Heart right ventricle (tissue), 16 donors: ENCODE measurements at places on chromosomes 6 and 20. TPM values are rescaled to one million over a fixed set of nuclear protein-coding genes. Genes with fewer than 3 reads are reported as not detected.

DNA sequence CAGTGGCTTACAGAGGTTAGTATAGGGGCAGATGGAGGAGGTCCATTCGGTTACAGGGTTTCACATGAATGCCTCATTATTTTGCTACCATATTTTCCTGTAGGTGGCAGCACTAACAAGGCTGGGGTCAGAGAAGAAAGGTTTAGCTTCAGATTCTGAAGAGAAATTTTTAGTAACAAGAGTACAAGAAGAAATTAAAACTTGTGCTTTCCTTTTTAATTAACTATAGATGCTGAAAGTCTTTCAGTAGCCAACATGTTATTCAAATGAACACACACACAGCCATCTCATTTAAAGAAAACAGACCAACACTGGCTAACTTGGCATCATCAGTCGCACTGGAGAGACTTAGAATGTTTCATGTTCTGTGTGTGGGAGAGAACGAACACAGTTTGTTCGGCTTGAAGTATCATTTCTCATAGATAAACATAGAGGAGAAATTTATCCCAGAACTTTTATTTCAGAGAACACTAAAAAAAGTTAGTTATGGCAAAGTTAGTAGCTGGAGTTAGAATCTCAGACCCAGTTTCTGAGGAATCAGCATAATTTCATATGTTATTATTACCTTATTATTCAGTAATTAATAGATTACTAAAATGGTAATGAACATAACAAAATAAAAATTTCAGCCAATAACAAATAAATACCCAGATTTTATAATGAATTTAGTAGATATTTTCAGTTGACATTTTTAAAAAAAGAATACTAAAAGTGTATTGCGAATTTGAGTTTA, 314.0 kb upstream of the RSPO3 start:
- no peaks in the 10 kb centered on the region for H3K4me1 ChIP-seq
- H3K27me3 ChIP-seq: no peaks in the 10 kb centered on the region
- H3K27ac ChIP-seq: no peak overlapping the region
- H3K36me3 ChIP-seq: no peaks in the 10 kb centered on the region
- no peak overlapping the region for H3K4me3 ChIP-seq
- DNase-seq: peak; percentile 13

- H3K4me1 ChIP-seq: peaks cover 46% of the 10 kb centered on the region
- no peak for DNase-seq
- no peaks in the 10 kb centered on the region for H3K27me3 ChIP-seq
Observed at GRCh38 chr20:63215101-63216040, 560 bp downstream of the YTHDF1 start.

- H3K36me3 ChIP-seq: no peaks in the 10 kb centered on the region
- H3K27ac ChIP-seq: no peak overlapping the region
- peaks cover 12% of the 10 kb centered on the region for H3K4me1 ChIP-seq
- no peaks in the 10 kb centered on the region for H3K27me3 ChIP-seq
- H3K4me3 ChIP-seq: no peak overlapping the region
- DNase-seq: no peak
Observed at GRCh38 chr6:14380901-14381828, 263.6 kb downstream of the CD83 start.

GRCh38 chr6:12024216-12024615, 12.1 kb downstream of the HIVEP1 start:
- H3K27me3 ChIP-seq: no peaks in the 10 kb centered on the region
- H3K4me1 ChIP-seq: peaks cover 20% of the 10 kb centered on the region
- H3K27ac ChIP-seq: no peak overlapping the region

DNA sequence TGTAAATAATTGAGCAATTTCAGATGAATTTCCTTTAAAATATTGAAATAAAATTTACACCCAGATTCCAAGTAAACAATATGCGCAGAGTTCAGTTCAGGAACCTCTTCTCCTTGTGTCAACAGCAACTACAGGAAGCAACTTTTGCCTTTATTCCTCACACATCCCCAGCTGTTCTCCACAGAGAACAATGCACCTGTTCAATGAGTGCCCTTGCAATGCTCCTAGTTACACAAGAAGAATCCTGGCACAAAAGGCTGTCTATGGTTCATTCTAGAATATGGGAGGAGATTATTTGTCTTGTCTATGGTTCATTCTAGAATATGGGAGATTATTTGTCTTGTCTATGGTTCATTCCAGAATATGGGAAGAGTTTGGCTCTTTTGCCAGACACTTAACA, 454.9 kb downstream of the BTBD3 start:
- H3K27ac ChIP-seq: no peak overlapping the region
- H3K36me3 ChIP-seq: no peaks in the 10 kb centered on the region
- no peak overlapping the region for H3K4me3 ChIP-seq
- H3K4me1 ChIP-seq: no peaks in the 10 kb centered on the region
- H3K27me3 ChIP-seq: no peaks in the 10 kb centered on the region

GRCh38 chr6:28901831-28902230, 22.0 kb downstream of the TRIM27 start:
- H3K27ac ChIP-seq: no peak overlapping the region
- no peak for DNase-seq
- no peaks in the 10 kb centered on the region for H3K27me3 ChIP-seq

- H3K4me1 ChIP-seq: peaks cover 82% of the 10 kb centered on the region
- DNase-seq: no peak
- H3K36me3 ChIP-seq: no peaks in the 10 kb centered on the region
- no peak overlapping the region for H3K4me3 ChIP-seq
- no peak overlapping the region for H3K27ac ChIP-seq
- no peaks in the 10 kb centered on the region for H3K27me3 ChIP-seq
Observed at GRCh38 chr6:15430186-15430585, 184.3 kb downstream of the JARID2 start.

DNA sequence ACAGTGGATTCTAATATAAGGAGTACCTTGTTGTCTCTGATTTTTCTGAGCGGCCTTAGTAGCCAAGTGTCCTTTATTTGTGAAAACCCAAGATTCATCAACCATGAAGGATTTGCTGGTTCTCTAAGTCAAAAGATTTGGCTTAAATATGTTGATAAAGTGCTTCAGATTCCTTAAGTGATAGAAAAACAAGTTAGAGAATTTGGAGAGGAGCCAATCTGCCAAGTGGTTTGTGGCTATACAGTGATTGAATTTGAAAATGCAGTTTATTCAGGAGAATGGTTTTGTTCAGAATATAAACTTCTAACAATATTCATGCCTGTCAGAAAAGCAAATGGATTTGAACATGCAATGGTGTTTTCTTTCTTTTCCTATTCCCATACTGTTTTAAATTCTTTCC, 54.8 kb downstream of the CAP2 start:
- no peaks in the 10 kb centered on the region for H3K36me3 ChIP-seq
- no peak for DNase-seq
- H3K4me1 ChIP-seq: no peaks in the 10 kb centered on the region

The FOXQ1 gene
- total RNA-seq: not detected

GRCh38 chr20:51424270-51425117, 118.0 kb downstream of the NFATC2 start:
- H3K27ac ChIP-seq: no peak overlapping the region
- no peaks in the 10 kb centered on the region for H3K36me3 ChIP-seq
- H3K27me3 ChIP-seq: no peaks in the 10 kb centered on the region

DNA sequence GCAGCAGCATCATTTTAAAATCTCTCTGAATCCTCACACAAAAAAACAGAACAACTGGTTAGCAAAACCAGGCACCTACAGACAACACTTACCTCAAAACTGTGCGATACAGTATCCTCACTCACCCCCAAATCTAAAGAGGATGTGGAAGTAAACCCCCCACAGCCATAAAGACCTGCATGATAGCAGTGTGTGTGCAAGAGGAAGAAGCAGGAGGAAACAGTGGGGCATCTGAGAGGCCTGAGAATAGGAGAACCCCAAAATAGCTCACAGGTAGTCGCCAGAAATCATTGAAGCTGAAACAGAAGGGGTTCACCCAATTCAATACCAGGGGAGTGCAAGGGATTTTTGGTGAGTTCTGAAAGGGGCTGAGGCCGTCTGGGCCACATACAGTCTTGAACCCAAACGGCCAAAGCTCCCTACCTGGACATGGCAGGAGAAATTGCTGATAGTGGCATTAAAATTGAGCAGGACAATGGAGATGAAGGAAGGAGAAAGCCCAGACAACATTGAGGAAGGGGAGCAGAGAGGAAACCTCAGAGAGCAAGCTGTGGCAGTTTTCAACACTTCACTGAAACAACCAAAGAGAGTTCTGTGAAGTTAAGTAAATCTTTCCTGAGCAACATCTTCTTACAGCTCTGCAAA, 129.7 kb downstream of the FIG4 start:
- DNase-seq: no peak
- H3K36me3 ChIP-seq: peaks cover 32% of the 10 kb centered on the region
- H3K4me1 ChIP-seq: no peaks in the 10 kb centered on the region

- H3K4me1 ChIP-seq: peaks cover 9% of the 10 kb centered on the region
- no peaks in the 10 kb centered on the region for H3K36me3 ChIP-seq
- no peaks in the 10 kb centered on the region for H3K27me3 ChIP-seq
- H3K27ac ChIP-seq: no peak overlapping the region
Observed at GRCh38 chr6:90008908-90009501, 114.7 kb downstream of the GJA10 start.
